ENCODE measurements at places on chromosomes 12 and 14.

DNA sequence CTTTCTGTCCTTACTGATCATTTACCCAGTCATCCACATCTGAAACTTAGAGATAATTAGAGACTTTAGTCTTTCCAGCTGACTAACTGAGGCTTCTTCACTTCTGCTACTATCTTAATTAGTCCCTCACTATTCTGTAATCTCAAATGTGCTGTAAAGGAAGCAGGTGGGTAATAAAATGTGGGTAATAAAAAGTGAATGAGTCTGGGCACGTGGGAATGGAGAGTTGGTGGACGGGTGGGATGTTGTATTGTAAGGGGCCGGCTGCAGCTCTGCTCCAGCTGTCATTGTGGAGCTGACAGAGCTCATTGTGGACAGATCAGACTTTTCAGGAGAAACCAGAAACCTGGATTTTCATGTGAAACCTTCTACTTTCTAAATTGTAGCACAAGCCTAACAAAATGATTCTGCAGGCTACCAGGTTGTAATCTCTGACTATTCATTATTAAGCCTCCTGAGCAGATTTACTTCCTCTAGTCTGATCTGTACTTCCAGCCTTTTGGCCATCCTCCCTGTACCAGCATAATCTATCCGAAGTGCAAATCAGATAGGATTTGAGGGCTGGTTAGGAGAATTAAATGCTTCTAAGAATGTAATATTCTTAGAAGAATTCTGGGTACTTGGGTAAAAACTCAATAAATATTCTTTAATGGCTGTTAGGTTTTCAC lies 42.0 kb upstream of the BMAL2 start:
- no peak overlapping the region for H3K4me3 ChIP-seq
- no peak overlapping the region for H3K27ac ChIP-seq
- no peak for DNase-seq
- no peaks in the 10 kb centered on the region for H3K27me3 ChIP-seq

DNA sequence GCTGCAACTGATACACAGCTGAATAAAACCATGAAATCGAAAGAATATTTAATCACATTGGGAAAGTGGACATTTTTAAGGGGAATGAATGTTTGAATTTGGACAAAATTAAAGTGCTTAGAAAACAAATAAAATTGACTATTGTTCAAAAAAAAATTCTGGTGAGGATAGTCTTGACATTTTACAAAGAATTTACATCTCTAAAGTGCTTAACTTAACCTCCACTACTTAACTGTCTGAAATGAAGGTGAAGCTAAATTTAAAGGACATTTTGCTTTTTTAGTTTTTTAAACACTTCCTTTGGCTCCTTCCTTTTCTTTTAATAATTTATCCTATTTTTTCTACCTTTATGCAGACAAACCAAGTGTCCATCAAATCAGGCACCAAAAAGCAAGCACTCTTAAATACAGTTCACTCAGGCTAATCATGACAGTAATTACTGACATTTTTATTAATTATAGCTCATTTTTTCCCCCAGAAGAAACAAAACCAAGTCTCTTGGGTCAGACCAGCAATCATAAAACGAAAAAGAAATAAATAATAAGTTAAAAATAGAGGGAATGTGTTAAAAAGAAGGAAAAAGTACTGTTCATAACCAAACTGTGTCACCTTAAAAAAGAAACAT lies 5.7 kb upstream of the CCND2 start:
- H3K27me3 ChIP-seq = no peaks in the 10 kb centered on the region
- H3K4me1 ChIP-seq = peaks cover 20% of the 10 kb centered on the region
- H3K27ac ChIP-seq = no peak overlapping the region
- H3K4me3 ChIP-seq = no peak overlapping the region
- H3K36me3 ChIP-seq = no peaks in the 10 kb centered on the region

GRCh38 chr12:108689314-108690190 lies 41.8 kb downstream of the CORO1C start:
- peak overlapping the region; percentile 94 for H3K27ac ChIP-seq
- H3K27me3 ChIP-seq = no peaks in the 10 kb centered on the region
- peaks cover 38% of the 10 kb centered on the region for H3K4me1 ChIP-seq
- H3K36me3 ChIP-seq = no peaks in the 10 kb centered on the region
- DNase-seq = no peak
- no peak overlapping the region for H3K4me3 ChIP-seq

- H3K27ac ChIP-seq = no peak overlapping the region
- H3K4me3 ChIP-seq = no peak overlapping the region
- no peak for DNase-seq
Measured at GRCh38 chr14:66268802-66269334, 217.3 kb upstream of the CCDC196 start.

DNA sequence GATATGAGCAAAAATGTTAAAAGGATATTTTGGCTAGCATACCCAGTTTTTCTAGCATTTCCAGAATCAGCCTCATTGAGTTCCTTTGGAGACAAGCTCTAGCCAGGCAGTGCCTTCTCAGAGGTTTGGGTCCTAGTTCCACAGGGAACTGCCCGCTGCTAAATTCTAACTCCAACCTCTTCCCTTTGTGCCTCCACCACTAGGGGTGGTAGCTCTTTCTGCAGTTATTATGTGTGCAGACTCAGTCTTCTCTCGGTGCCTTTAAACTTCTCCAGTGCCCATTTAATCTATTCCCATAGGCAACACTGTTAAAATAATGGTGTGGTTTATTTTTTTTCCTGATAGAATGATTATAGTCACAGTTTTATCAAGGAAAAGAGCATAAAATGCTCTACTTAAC lies 21.5 kb upstream of the SLC25A3 start:
- no peaks in the 10 kb centered on the region for H3K36me3 ChIP-seq
- H3K27me3 ChIP-seq = no peaks in the 10 kb centered on the region
- no peaks in the 10 kb centered on the region for H3K4me1 ChIP-seq

DNA sequence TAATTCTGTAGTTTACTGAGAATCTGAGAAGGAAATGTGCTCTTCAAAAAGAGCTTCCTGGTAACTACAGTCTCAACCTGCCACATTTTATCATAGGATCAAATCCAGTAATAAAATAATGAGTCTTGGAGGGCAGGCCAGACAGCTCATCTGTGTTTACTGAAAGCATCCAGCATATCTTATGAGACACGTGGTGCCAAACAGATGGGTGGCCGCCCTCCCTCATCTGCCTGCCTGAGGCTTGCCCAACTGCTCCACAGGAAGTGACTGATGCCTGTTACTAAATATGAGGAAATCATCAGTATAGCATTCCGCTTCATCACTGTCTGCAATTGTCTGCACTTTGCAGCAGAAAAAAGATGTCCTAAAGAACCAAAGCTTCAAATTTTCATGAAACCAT lies 13.5 kb downstream of the DHRS7 start:
- H3K36me3 ChIP-seq = peaks cover 12% of the 10 kb centered on the region
- DNase-seq = peak; percentile 47
- H3K4me1 ChIP-seq = peaks cover 11% of the 10 kb centered on the region
- no peak overlapping the region for H3K4me3 ChIP-seq

- no peaks in the 10 kb centered on the region for H3K36me3 ChIP-seq
- no peaks in the 10 kb centered on the region for H3K4me1 ChIP-seq
- H3K27ac ChIP-seq = no peak overlapping the region
- no peak for DNase-seq
- no peaks in the 10 kb centered on the region for H3K27me3 ChIP-seq
Measured at GRCh38 chr12:125249066-125249824, 184.0 kb downstream of the AACS start.

GRCh38 chr12:22874151-22874550 lies 249.2 kb downstream of the ETNK1 start:
- H3K4me1 ChIP-seq = no peaks in the 10 kb centered on the region
- no peak overlapping the region for H3K27ac ChIP-seq
- no peak for DNase-seq
- no peaks in the 10 kb centered on the region for H3K36me3 ChIP-seq
